ENCODE measurements at places on chromosomes 13 and 19.

GRCh38 chr19:36092566-36092965, 18.4 kb upstream of the OVOL3 start:
- no peak for DNase-seq

DNA sequence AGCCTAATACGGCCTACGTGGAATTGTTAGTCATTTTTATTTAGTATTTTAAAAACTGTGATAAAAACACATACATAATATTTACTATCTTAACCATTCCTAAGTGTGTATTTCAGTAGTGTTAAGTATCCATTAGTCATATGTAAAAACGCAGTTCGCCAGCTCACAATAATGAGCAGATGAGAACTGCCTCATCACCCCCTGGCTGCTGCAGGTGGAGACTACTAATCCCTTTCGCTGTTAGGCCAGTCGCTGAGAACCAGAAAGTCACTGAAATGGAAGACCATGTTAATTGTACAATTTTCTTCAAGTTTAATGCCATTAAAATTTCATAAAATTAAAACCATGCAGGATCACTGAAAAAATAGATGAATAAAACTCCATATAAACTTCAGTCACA, 1.6 kb downstream of the ESD start:
- no peak for DNase-seq

- DNase-seq = no peak
Observed at GRCh38 chr13:113598481-113598880, 13.9 kb downstream of the TFDP1 start.

GRCh38 chr13:85366759-85367417, 432.3 kb downstream of the SLITRK6 start:
- DNase-seq = no peak

DNA sequence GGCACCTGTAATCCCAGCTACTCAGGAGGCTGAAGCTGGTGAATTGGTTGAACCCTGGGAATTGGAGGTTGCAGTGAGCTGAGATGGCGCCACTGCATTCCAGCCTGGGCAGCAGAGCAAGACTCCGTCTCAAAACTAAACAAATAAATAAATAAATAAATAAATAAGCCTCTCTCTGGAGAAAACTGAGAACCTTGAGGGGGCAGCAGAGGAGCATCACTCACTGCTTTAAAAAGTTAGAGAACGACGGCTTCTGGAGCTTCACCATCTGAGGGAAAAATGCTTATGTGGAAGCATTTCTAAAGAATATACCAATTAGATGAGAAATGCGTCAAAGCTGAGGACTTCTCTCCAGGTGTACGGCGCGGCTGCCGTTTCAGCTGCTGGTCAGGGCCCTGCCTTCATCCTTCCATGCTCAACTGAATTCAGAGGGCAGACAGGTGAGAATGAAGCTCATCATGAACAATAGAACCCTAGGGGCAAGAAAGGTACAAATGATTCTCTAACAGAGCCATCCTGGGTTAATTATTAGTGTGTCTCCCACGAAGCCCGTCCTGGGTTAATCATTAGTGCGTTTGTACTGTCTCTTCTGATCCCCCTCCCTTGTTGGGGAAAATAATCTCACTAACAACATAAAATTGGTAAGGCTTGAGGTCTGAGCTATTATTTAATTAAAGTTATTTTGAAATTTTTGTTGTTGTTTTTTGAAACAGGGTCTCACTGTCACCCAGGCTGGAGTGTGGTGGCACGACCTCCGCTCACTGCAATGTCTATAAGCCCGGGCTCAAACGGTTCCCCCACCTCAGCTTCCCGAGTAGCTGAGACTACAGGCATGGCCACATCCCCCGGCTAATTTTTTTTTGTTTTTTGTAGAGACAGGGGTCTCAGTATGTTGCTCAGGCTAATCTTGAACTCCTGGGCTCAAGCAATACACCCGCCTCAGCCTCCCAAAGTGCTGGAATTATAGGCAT, 80.1 kb downstream of the IPO5 start:
- DNase-seq = no peak

GRCh38 chr19:2574478-2574931, 98.6 kb downstream of the GADD45B start:
- DNase-seq = no peak

- no peak for DNase-seq
Observed at GRCh38 chr13:76904507-76904906, 18.3 kb upstream of the KCTD12 start.

- no peak for DNase-seq
Observed at GRCh38 chr13:91722267-91722884, 324.0 kb downstream of the GPC5 start.

GRCh38 chr13:70523622-70524021, 415.4 kb upstream of the KLHL1 start:
- DNase-seq = no peak

DNA sequence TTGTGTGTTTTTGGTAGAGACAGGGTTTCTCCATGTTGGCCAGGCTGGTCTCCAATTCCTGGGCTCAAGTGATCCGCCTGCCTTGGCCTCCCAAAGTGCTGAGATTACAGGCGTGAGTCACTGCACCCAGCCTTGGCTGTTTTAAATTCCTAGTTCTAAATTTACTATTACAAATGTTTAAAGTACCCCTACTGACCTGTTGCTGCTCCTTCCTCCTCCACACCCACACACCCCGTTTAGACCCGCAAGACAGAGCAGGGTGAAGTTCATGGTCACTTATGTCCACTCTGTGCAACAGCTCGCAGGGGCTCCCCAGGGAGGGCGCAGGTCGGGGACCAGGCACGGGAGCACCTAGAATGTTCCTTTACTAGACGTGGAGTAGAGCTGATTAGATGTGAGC, 28.7 kb downstream of the TMEM161A start:
- no peak for DNase-seq
